ENCODE measurements at places on chromosomes 1 and 21.

- DNase-seq: no peak
These were observed 11.7 kb downstream of the SDC3 start for GRCh38 chr1:30896905-30897304.

GRCh38 chr1:235277709-235278108 is 50.3 kb downstream of the ARID4B start:
- no peak for DNase-seq

DNA sequence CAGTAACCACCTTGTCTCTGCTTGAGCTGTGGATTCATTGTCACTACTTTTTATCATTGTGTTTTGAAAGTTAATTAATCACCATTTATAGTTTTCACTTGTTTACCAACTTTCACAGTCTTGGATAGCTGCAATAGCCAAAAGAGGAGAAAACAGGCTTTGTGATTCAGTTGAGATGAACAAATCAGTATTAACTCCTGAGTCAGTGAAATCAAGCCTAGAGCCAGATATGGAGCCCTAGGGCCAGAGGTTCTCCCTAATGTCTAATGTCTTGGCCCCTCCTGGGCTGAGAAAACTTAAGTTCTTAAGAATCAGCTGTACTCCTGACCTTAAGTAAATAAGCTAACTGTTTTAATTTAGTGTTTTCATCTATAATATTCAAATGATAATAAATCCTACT is 228.8 kb downstream of the DNM3 start:
- DNase-seq: no peak

- peak; percentile 36 for DNase-seq
These were observed at the start of gene ADAMTS1 for GRCh38 chr21:26845066-26845758. ADAMTS1 (minus strand) TSS chr21:26845409; CDS start chr21:26844954, 455 bp downstream.

DNA sequence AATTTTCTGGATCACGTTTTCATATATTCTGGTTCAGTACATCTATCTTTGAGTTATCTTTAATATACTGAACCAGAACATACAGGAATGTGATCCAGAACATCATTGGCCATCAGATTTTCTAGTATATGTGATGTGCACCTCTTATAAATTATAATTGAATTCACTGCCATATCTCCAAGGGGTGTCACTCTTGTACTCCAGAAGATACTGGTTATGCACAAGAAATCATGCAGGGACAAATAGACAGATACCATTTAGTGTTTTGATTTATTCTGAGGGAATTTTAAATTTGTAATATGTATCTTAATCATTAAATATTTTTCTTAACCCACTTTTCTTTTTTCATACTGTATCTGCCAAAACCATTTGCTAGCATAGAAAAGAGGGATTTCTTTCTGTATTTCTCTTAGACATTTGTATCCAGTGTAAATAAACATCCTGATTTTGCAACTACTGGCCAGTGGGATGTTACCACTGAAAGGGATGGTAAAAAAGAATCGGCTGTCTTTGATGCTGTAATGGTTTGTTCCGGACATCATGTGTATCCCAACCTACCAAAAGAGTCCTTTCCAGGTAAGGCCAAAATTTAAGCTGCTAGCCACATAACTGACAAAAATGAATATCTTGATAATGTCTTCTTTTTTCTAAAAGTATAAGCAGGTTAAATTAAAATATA is 16.7 kb downstream of the FMO3 start:
- DNase-seq: no peak

Measured in epithelial cell of proximal tubule (primary cell).